ENCODE measurements at places on chromosomes 13 and 19.
A peak's percentile ranks its signal among the peaks of the same experiment; 100 is the strongest.

GRCh38 chr13:102724923-102725322 lies 30.1 kb upstream of the METTL21C start:
- peak; percentile 15 for DNase-seq

DNA sequence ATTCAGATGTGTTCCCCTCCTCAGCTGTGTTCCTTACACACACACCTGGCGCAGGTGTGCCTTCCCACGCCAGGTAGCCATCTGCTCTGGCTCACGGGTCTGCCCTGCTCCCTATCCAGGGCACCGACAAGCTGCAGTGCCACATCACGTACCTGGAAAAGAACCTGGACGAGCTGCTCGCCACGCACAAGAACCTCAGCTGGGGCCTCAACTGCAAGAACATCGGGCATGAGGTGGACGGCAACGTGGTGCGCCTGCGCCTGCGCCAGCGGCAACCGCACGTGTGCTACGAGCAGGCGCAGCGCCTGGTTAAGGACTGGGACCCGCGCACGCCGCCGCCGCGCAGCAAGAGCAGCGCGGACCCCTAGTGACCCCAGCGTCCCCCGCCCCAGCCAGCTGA lies 26.5 kb upstream of the CASP14 start:
- DNase-seq: no peak

- DNase-seq: no peak
These were observed 281.4 kb downstream of the ABCC4 start for GRCh38 chr13:95019886-95020285.

GRCh38 chr13:91351980-91352379 lies 4.5 kb downstream of the MIR17HG start:
- DNase-seq: no peak

DNA sequence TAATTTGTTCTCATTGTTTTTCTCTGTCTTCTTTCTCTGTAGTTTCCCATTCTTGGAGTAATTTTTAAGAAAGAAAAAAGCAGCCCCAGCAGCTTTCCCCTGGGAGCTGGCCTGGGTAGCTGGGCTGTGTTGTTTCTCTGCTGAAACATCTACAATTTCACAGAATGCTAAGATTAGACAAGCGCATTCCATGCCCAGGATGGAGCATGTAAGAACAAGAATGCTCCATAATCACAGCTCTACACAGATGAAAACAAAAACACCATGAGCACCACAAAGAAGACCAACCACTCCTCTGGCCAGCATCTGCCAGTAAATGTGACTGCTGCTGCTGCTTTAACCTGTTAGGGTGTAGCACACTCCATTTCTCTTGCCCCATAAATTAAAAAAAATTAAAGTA lies 239.2 kb upstream of the SLITRK1 start:
- DNase-seq: no peak

- no peak for DNase-seq
These were observed 150.0 kb downstream of the KLF12 start for GRCh38 chr13:73984201-73984600.

- no peak for DNase-seq
These were observed 1.4 kb downstream of the HNRNPUL1 start for GRCh38 chr19:41265395-41266153.

GRCh38 chr19:13881692-13882418 lies 4.9 kb downstream of the NANOS3 start:
- no peak for DNase-seq

DNA sequence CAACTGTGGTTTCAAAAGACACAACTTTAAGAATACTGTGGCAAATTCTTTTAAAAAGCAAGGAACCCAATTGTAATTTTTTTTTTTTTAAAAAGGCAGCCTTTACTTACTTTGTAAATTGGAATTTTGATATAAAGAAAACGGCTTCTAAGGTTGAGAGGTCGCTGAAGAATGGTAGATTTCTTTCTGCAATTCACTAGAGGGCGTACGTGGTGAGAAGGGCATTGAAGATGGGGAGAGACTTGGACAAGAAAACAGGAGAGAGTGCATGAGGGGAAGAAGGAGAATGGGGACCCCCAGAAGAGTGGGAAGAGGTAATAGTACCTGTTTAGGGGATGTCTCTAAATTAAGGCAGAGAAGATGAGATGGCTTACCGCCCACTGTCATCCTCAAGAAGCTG lies 33.5 kb upstream of the PABPC3 start:
- DNase-seq: no peak

DNA sequence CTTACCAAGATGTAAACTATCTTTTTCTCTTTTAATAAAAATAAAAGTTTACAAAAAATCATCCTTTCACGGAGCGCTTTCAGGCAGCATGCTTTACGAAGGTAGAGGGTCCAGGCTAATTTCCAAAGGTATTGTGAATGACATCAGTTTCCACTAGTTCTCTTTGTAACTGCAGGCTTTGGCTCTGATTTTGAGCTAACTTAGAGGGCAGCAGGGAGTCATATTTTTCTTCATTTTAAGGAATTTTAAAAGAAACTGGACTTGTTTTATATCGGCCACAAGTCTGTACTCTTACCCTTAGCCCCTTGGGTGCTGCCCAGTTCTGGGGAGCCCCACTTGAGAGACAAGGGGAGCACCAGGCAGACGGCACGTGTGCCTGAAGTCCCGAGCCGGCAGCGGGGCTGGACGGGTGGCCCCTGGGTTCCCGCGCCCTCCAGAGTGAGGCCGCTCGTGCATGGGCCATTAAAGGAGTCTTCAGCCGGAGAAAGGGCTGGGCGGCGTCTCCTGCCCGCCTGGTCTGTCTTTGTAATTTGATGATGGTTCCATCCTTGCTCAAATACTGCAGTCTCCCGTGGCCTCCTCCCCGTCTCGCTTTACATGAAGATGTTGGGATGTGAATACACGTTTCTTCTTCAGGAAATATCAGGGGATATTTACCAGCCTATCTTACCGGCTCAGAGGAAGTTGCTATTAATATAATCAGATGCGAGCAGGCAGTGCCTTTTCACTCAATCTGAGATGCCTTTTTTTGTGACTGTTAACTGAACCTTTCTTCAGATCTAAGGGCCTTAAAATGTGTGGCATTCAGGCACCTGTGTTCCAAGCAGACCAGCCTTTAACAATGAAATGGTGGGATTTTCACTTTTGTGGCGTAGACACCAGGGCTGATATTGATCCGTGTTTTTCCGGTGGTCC lies 67.4 kb downstream of the GGACT start:
- no peak for DNase-seq

DNA sequence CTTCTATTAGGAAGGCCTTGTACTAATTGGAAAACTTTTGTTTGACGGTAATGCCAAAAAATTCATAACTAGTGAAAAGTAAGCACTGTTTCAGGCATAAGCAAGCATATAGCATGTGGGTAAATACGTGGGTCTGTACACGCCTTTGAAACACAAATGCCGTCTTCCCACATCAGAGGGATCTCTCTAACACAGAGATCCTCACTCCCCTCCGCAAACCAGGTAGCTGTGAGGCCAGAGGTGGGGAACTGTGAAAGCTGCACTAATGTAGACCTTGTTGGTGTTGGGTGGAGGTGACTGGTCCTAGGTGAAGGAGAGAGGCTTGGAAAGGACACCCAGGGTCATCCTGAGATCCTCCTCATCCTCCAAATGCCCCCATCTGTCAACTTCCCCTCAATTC lies 16.0 kb upstream of the POU2F2 start:
- no peak for DNase-seq

GRCh38 chr19:45681391-45682015 lies 10.2 kb downstream of the SNRPD2 start:
- peak; percentile 76 for DNase-seq

GRCh38 chr19:11551603-11552235 lies 7.3 kb downstream of the ELOF1 start:
- DNase-seq: no peak

DNA sequence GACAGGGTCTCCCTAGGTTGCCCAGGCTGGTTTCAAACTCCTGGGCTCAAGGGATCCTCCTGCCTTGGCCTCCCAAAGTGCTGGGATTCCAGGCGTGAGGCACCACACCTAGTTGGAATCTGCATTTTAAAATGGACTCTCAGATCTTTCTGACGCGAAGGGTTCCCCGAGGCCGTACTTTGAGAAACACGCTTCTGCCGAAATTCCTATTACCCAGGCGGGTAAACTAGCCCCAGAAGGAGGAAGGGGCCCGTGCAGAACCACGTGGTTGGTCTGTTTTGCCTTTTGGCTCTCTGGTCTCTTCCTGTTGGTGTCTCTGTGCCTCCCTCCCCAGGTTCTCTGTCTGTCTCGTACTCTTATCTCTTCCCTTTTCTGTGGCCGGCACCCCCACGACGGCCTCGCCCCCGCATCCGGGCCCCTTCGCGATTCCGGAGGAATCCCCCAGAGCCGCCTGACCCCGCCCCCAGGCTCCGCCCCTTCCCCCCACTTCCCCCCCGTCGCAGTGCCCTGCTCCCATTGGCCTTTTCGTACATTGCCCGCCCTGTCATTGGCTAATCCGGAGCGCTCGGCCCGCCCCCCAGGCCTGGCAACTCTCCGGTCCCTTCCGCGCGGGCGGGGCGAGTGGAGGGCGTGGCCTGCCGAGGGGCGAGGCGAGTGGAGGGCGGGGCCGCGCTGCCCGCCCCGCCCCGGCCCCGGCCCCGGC lies at the start of gene TNFAIP8L1:
TSS of gene TNFAIP8L1 (plus strand) at position 689 of the 703 bp plus-strand sequence. CDS start 12,354 bp downstream, outside the sequence.
- peak; percentile 84 for DNase-seq

DNA sequence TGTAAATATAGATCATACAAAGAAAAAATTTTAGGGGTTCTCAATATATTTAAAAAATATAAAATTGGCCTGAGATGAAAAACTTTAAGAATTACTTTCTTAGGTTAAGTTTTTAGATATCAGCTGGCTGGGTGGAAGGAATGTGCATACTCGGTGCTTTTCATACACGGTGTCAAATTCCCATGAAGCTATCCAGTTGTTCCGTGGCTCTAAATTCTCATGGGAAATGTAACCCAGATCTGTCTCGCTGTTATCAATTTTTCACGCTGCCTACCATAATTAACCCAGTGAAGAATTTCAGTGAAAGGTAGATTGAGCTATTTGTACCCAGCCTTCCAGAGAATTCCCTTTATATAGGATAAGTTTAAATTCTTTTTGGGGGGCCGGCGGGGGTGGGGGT lies 11.6 kb upstream of the ZNF835 start:
- DNase-seq: no peak

GRCh38 chr19:33521480-33522370 lies at the start of gene PEPD:
Gene PEPD (minus strand): TSS chr19:33521791. CDS start chr19:33521760, 31 bp downstream.
- peak; percentile 44 for DNase-seq

- no peak for DNase-seq
These were observed 192.4 kb downstream of the ZNF536 start for GRCh38 chr19:30564551-30565011.

GRCh38 chr19:18781885-18782527 lies 9.1 kb downstream of the COMP start:
- no peak for DNase-seq

DNA sequence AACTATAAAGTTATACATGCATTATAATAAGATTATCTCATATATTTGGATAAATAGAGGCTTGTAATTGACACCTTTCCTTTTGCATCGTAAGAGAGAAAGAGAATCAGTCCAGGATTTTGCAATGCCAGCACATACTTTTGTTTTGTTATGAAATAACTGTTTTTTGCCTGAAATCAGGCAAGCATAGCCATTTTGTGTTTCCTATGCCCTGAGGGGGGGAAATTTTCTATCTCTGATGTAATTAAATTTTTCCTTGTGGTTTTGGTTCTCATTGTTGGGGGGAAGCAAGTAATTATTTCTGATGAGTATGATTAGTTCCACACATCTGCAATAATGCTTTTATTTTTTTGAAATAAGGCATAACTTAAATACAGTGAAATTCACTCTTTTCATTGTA lies 229.4 kb downstream of the NDFIP2 start:
- DNase-seq: no peak

DNA sequence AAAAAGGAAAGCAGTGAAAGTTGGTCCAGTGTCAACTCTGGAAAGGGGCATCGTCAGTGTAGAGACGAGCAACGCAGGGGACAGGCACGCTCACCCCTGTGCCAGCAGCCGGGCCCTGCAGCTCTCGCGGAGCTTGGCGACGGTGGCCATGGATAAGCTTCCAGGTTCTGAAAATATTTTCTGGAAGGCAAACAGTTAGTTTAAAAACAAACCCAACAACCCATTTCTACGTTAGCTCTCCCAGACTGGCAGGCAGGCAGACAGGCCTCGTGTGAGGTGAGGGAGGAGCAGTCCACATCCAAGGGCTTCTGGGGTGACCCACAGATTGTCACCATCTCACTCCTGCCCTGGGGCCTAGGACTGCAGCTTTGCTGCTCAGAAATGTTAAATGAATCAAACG lies 27.4 kb downstream of the LAMP1 start:
- DNase-seq: no peak

DNA sequence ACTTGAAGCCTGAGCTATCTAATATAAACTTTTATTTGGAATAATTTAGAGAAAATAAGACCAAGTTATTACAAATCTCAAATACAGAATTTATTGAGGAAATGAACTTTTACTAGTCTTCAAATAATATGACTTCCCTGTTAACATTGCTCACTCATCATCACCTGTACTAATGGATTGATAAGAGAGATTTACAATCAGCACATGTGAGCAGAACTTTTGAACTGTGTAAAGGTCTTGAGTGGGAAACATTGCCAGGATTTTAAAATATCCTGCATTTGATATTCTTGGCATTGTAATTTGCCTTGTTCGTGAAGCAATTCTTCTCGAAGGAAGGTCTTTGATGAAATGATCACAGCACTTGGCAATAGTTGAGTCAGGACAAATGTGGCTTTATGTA lies 111.9 kb downstream of the FGF9 start:
- DNase-seq: no peak

DNA sequence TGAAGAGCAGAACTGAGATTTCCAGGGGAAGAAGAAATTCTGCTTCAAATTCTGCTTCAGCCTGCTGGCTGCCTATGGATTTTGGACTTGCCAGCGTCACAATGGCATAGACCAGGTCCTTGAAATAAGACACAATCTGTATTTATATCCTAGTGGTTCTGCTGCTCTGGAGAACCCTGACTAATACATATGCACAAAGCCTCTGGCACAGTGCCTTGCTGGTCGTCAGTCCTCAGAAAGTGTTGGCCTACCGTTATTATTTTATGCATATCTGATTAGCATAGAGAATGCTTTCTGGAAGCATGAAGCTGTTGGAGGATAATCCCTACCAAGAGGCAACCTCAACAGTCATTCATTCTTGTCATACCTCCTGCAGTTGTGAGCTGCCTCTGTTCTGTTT lies 213.7 kb downstream of the B3GLCT start:
- DNase-seq: no peak

GRCh38 chr19:44777715-44778347 lies at the start of gene CBLC:
Gene CBLC (plus strand): TSS chr19:44777890. CDS start chr19:44777932, 42 bp downstream.
- DNase-seq: peak; percentile 76

GRCh38 chr13:104586051-104586746 lies 1520.0 kb upstream of the SLC10A2 start:
- no peak for DNase-seq

All from DMS153 (cell line).